NCI-H524 treated with DMSO at 0.1 percent for 48 hours (cell line): ENCODE measurements at places on chromosomes 1 and 21.

- no peak for DNase-seq
Measured at GRCh38 chr1:105386489-105386888, 1636.8 kb downstream of the AMY1C start.

DNA sequence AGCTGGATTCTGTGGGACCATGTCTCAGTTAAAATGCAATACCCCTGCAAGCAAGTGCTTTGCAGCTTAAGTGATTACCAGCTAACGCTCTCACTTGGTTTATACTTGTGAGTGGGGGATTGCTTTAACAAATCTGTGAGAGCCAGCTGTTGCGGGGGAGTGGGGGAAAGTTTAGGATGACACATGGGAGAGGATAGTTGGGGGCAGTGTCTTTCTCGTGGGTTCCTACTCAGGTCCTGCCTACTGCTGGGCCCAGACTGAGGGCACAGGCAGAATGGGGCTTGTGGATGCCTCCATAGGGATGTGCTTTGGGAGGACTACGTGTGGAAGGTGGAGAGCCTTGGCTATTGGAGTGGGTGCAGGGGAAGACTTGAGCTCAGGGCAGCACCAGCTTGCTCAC lies 60.1 kb downstream of the ELK4 start:
- peak; percentile 41 for DNase-seq

DNA sequence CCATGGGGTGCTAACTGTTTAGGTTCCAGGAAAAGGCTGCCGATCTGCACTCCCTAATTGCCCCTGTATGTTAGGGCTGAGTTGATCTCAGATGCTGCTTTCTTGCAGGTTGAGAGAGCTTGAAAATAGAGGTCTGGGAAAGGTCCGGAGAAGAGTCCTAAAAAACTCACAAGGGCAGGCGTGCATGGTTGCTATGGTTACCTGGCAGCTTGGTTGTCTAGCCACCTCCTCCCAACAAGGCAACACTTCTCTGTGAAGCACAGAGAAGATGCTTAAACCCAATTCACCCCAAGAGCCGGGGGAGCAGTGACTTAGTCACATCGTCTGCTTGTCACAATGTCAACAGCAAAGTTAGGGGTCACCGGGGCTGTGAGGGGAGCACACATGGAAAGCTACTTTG lies 31.0 kb upstream of the LRRC52 start:
- no peak for DNase-seq

DNA sequence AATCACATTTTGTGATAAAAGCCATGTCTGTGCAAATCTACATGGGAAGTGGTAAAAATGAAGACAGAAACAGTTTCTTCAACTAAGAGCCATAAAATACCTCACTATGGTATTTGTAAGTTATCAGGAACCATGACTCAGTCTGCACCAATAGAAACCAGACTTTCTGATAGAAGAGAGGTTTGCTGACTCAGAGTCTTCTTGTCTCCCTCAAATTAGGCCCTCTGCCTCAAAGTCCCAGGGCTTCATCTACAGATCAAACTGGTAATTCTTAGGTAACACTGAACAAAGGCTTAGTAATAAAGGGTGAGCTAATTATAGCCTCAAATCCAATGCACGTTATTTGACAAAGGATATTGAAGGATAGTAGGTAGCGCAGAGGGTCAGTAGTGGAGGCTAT lies 30.9 kb upstream of the SSX2IP start:
- no peak for DNase-seq

- DNase-seq, result no peak
Measured at GRCh38 chr1:151565502-151566189, 25.5 kb downstream of the TUFT1 start.

GRCh38 chr1:78176448-78176847 lies 130.7 kb downstream of the GIPC2 start:
- no peak for DNase-seq

DNA sequence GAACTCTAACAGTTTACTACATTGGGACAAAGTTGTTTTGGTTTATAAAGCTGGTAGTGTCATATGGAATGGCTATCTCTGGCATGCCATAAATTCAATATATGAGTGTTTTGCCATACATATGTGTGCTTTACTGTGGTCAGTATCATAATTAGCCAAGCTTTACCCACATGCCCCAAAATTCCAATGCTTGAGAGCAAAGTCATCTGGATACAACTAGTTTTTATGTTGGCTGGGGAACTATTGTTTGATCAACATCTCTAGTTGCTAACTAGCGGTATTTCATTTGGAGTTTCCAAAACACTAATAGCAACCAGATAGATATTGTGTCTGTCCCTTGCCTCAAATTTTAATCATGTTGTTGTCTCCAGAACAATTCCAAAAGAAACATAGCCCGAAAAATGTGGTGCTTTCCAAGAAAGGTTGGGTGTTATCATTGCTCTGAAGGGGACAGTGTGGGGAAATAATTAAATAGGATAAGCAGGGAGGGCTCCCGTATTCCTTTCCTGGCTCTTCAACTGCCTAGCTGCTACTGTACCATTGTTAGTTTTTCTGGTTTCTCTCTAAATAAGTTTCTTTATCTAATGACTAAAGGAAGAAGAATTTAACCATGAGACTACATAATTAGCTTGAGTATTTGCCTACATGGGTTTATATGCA lies 136.1 kb downstream of the TGFB2 start:
- DNase-seq, result no peak

DNA sequence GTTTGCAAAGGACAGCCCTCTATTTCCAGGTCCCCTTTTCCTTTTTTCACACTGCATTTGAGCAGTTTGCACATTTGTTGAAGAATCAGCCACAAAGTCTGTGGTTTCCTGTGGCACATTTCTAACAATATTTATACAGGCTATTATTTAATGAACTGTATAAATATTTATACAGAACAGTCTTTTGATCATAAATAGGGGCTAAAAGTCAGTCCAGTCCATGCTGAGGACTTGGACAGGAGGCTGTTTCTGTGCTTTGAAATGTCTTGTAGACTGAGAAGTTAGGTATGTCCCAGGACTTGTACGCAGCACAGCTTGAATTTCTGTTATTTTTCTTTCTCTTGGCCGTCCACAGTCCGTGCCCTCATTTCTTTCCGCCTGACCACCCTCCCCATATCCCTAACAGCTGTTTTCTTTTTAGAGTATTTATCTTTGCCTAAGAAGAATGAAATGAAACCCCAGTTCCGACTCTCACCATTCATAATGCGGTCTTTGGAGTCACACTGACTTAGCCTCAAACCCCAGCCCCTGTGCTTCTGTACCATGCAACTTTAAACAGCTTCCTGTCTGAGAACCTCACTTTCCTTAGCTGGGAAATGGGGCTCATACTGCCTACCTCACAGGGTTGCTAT lies 19.7 kb downstream of the FGGY start:
- no peak for DNase-seq

GRCh38 chr1:71157715-71158114 lies 76.9 kb upstream of the ZRANB2 start:
- DNase-seq, result no peak

DNA sequence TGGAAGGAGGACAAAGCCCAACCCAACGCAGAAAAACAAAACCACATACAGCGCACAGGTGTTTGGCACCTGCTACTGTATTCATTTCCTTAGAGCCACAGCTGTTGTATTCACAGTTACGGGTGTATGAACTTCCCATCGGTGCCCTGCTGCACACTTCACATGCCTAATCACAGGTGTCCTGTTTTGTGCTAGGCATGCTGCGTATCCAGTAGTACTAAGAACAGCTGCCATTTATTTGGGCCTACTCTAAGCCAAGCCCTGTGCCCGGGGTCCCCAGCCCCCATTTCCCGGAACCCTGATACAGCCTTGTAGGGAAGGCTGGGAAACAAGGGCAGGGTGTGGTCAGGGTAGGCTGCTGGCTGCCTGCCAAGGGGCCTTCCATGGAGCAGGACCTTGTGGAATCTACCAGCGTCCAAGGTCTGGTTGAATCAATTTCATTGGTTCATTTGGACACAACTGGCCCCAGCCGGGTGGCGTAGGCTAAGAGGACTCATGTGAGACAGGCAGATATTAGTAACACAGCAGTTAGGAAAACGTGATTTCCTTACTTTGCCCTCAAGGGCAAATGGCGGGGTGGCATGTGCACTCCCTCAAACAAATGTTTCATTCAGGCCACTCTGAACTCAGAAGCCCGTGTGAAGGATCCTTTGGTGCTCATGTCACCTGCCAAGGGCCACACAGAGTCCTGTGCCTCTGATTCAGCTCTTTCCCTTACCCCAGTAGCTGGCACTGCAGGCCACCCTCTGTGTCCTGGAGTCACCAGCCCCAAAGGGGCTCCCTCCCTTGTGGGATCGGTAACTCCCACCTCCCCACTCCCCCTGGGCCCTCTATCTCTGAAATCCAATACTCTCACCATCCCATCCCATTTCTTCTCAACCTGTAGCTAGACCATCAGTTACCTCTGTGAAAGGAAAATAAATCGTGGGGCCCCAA lies 986 bp upstream of the RNF186 start:
- no peak for DNase-seq

DNA sequence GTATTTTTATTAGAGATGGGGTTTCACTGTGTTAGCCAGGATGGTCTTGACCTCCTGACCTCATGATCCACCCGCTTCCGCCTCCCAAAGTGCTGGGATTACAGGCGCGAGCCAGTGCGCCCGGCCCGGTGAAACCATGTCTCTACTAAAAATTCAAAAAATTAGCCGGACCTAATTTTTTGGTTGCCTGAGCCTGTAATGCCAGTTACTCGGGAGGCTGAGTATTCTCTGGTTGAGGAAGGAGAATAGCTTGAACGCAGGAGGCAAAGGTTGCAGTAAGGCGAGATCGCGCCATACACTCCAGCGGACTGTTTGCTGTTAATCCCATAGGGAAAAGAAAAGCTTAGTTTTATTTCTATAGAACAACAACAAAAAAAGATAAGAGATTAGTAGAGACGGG lies 29.9 kb upstream of the HJV start:
- DNase-seq, result no peak

GRCh38 chr1:56099766-56100265 lies 479.5 kb downstream of the PLPP3 start:
- DNase-seq, result no peak

DNA sequence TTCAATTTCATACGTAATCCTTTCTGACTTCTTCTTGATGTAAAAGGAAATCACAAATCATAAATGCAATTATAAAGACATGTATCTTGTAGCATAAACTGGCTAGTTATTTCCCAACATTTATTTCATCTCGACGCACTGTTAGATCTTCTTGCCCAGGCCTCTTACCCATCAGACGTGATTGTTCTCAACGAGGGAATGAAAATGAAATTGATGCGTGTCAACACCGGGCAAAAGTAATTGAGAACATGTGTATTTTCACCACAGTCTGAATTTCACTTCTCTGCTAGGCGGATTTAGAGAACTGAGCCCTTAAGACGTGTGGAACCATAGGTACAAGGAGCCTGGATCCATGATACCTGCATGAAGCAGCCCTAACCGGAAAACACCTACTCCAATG lies 519.7 kb downstream of the KCNT2 start:
- DNase-seq, result no peak

DNA sequence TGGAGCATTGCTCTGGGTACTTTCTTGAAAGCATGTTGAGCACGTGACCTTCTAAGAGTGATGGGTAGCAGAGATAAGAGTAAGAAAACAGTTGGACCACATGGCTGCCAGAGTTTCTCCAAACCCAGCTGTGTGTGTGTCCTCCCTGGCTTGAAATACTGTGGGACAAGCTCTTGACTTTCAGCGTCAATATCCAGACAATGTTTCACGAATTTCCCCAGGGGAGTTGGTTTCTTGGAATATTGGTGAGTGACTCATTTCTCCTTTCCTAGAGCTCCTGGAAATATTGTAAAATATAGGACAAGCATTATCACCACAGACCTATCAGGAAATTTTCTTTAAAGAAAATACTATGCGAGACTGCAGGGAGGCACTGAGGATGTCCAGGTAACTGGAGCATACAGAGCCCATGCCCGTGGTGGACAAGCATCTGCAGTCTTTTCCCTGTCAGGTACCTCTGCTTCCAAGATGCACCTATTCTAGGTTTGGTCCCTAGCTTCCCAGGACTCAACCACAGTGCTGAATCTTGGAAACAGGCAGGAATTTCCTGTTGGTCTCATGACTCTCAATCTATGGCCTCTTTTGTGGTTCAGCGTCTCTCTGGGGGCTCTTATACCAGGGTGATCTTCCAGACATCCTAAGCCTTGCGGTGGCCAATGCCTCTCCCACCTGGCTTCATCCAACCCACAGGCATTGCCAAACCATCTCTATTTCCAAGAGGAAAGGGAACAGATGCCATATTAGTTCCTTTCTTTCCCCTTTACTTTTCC lies 67.4 kb downstream of the KCNJ6 start:
- no peak for DNase-seq

- no peak for DNase-seq
Measured at GRCh38 chr1:34162852-34163766, 1.9 kb downstream of the CSMD2 start.

DNA sequence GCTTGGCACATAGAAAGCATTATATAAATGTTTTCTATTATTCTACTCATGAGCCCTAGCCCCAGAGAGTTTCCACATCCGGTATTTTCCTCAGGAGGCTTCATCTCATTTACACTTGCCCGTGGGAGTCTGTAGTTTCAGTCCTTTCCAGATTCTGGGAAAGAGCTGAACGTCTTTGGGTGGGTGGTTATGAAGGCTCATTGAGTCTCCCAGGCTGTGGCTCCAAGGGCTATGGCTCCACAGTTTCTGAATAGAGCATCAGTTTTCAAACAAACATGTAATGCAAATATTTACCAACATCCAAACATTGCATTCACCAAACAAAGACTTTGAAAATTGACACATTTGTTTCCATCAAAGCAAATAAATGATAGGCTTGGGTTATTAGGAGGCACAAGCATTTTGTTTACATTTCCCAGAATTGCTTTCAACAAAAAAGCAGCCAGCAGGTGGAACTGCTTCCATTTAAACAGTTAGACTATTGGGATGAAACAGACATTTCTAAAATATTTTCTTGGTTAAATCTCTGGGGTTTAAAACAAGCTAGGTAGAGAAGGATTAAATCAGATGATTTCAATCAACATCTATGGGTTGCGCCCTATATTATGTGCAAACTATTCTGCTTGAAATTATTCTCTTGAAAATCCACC lies 1.3 kb upstream of the LEMD1 start:
- DNase-seq, result no peak

DNA sequence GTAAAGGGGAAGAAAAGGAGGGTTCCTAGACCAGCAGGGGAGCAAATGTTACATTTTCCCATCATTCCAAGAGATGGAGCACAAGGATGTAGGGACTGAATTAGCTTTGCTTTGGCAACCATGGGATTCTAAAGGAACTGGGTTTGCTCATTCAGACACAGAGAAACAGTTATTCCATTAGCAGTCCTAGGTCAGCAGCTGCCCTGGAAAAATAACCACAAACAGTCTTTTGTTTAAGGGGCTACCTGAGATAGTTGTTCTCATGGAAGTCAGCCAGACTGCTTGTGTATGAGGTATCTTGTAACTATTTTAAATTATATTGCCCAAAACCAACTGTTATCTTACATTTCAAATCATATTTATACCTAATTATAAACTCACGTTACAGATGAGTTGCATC lies 58.4 kb upstream of the VCAM1 start:
- DNase-seq, result no peak

- DNase-seq, result no peak
Measured at GRCh38 chr1:150236614-150237100, 745 bp upstream of the ANP32E start.

- DNase-seq, result no peak
Measured at GRCh38 chr1:168518201-168518689, 25.6 kb downstream of the XCL2 start.
